NCI-H1930 (cell line): ENCODE measurements at places on chromosomes 6 and 20.

DNA sequence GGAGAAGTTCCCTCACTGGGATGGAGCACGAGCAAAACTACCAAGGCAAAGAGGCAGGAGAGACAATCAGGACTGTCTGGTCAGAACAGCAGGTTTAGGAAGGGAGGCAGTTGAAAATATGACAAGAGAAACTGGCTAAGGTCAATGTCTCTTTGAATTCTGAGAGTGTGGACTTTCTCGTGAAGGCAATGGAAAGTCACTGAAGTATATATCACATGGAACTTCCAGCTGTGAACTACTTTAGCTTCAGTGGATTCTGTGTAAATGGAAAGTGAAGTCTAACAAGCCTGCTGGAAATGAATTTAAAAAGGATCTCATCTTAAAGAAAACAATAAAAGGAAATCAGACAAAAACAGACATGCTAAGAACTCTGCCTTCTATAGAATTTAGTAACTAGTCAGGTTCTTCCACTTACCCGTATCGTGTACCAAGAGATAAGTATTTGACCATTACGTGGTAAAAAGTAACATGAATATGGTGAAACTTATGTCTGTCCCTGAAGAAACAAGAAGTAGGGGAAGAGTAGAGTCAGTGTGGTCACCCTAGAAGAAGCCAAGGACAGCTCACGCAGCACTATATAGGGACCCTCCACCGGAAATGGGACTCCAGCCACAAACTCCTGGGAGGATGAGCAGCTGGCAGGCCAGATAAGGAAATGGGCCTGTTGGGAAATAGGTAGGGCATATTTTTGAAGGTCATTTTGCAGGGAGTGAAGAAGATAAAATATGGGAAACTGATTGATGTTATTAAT is 123.4 kb downstream of the MAP7 start:
- DNase-seq, result no peak

DNA sequence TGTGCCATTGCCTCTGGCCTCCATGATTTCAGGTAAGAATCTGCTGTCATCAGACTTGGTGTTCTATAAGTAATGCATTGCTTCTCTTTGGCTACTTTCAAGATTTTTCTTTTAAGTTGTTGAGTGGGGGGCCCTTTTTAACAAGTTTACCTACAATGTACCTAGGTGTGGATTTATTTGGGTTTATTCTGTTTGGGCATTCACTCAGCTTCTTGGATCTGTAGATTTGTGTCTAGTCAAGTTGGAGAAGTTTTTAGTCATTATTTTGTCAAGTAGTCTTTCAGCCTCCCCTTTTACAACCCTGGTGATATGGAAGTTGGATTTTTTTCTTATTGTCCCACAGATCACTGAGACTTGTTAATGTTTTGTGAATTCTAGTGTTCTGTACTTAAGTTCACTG is 14.1 kb downstream of the ENPP5 start:
- no peak for DNase-seq

- DNase-seq, result no peak
These were observed 1117.1 kb downstream of the KHDRBS2 start for GRCh38 chr6:61168878-61169277.

- DNase-seq, result no peak
These were observed 71.7 kb downstream of the ATP9A start for GRCh38 chr20:51696304-51697071.

GRCh38 chr6:90025523-90026061 is 131.3 kb downstream of the GJA10 start:
- DNase-seq, result no peak

DNA sequence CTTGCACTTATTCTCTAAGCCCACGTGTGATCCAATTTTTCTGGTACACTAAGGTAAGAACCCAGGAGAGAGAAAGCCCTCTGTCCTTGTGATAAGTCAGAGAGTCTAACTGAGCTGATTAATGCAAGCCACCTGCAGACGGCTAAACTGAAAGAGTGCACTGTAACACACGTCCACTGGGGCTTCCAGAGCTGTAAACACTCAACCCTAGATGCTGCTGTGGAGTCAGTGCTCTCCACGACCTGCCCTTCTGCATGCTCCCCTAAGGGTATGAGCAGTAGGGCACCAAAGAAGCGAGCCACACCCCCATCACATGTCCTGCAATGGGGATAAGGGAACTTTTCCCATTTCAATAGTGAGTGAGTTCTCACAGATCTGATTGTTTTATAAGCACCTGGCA is 55.7 kb downstream of the TXLNB start:
- no peak for DNase-seq

DNA sequence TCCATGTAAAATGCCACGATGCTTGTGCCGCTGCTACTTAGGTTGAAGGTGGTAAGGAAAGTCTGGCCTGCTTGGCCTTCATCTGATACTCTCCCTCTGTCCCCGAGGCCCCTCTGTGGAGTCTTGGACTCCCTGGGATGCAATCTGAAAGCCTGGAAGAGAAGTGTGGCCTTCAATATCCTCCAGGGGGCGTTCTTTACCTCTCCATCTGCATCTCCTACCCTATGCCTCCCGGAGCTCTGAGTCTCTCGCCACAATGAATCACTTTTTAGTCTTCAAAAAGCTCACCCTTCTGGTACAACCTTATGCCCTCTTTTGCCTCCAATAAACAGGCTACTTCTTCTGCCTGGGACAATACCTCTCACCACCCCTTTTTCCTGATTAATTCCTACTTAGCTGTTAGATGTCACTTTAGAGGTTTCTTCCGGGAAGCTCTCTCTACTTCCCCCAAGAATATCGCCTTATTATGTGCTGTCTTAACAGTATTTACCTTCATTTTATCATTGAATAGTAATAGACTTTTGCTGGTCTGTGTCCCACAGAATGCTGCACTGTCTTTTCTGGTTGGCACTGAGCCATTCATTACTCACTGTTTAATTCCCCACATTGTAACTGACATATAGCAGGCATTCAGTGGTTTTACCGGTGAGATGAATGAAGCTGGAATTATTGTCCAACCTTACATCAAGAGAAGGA is 13.9 kb upstream of the ATG5 start:
- DNase-seq, result peak; percentile 61

DNA sequence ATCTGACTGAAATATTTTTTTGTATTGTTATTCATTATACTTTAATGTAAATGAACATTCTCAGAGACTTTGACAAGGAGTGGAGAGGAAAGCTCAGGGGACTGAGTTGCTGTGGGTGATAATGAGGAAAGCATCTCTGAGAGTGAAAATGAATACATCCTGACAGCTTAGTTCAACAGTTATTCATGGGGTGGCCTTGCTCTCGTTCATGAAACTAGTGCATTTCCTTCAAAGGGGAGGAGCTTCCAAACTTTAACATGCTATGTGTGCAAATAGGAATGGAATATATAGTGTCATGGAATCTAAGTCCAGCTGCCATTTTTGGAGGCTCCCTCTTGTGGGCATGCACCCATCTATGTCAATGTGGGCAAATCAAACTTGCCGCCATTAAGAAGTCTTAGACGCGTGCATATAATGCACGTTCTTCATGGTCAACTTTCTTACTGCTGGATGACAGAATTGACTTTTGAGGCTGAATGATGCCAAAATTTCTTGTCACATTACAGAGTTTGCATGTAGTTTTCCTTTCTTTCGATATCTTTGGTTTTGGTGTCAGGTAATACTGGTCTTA is 124.3 kb upstream of the TMEM170B start:
- DNase-seq, result no peak

DNA sequence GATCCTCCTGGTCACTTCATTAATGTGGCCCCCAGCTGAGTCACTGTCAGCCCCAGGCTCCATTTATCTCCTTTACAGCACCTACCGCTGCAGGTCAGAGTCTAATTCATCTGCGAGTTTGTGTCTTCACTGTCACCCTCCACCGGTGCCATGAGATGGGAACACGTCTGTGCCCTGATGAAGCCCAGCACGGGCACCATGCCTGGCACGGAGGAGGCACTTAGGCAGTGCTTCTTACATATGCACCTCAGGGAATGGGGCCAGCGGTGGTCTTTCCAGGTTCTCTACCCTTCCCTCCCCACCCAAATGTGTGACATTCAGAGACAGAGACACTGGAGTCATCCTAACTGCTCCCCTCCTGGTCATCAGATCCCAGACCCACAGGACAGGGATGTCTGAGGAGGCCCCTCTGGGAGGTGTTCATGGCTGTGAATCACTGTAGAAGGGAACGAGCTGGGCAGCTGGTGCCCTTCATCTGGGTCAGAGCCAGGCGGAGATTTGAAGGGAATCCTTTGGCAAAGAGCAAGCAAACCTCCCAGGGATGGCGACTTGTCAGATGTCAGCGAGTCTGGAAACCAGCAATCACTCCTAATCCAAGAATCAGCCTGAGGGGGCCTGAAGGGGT is 364.6 kb downstream of the PREX1 start:
- DNase-seq, result no peak

DNA sequence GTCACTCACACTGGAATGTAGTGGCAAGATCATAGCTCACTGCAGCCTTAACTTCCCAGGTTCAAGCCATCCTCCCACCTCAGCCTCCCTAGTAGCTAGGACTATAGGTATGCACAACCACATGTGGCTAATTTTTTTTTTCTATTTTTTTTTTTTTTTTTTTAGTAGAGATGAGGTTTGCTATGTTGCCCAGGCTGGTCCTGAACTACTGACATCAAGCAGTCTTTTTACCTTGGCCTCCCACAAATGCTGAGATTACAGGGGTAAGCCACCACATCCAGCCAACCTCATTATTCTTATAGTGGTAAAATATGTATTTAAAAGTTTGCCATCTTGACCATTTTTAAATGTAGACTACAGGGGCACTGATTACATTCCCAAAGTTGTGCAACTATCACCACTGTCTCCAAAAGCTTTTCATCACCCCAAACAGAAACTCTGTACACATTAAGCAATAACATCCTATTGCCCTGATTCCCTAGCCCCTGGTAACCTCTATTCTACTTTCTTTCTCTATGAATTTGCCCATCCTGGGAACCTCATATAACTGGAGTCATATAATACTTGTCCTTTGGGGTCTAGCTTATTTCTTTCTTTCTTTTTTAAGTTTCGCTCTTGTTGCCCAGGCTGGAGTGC is 268.0 kb upstream of the JARID2 start:
- DNase-seq, result no peak

- DNase-seq, result no peak
These were observed 18.0 kb upstream of the SIRPB2 start for GRCh38 chr20:1509237-1509636.

DNA sequence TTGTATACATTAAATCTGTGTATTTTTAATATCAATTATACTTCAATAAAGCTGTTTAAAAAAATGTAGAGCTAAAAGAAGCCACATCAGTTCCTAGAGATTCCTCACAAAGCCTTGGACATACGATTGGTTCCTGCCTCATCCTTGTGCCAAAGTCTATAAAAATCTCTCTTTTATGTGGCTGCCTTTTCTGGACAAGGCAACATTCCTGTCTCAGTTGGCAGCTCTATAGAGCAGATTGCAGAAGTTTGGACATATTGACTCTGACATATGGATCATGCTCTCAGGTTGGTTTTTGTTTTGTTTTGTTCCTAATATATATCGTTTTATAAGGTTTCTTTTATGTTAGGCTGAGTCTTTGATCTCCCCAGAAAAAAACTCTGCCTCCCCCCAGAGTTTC is 148.9 kb downstream of the MAFB start:
- no peak for DNase-seq

DNA sequence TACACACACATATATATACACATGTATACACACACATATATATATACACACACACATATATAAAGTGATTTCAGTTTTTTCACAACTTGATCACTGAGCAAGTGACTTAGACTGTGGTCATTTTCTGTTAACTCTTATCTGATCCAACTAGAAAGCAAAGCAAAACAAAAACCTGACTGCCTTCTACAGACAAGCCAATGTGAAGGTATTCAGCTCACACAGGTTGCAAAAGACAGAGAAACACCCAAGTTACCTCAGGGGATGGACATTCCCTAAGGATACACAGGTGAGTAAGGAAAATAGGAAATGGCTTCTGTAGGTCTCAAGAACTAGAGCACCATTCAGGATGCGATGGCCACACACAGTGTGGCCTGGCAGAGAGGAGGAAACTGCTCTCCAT is 58.4 kb upstream of the IER3 start:
- no peak for DNase-seq

GRCh38 chr6:40953486-40953885 is 85.5 kb downstream of the UNC5CL start:
- no peak for DNase-seq
